ENCODE measurements at places on chromosomes 6 and 20.
A peak's percentile ranks its signal among the peaks of the same experiment; 100 is the strongest.

- DNase-seq, result no peak
Observed at GRCh38 chr6:6707143-6707542, 118.6 kb downstream of the LY86 start.

GRCh38 chr6:39111280-39111679 is 3.7 kb downstream of the SAYSD1 start:
- no peak for DNase-seq

GRCh38 chr6:34022250-34022872 is 123.5 kb downstream of the GRM4 start:
- DNase-seq, result no peak

DNA sequence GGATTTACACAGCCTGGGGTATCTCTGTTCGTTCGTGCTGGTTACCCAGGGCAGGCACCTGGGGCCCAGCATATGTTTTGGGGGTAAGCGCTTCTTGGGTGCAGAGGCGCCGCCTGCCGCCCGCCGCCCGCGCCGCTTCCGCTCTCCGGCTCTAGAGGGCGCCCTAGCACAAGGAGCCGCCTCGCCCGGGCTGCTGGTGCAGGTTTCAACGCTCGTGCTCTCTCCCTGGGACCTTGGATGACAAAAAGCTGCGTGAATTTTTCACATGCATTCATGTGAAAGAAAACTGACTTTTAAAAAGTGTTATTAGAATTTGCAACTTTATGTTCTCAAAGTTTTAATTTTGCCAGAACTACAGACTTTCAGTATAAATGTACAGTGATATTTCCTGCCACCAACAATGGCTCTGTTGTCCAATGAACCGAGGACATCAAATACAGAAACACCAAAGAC is 32.5 kb downstream of the PRR18 start:
- peak; percentile 72 for DNase-seq

DNA sequence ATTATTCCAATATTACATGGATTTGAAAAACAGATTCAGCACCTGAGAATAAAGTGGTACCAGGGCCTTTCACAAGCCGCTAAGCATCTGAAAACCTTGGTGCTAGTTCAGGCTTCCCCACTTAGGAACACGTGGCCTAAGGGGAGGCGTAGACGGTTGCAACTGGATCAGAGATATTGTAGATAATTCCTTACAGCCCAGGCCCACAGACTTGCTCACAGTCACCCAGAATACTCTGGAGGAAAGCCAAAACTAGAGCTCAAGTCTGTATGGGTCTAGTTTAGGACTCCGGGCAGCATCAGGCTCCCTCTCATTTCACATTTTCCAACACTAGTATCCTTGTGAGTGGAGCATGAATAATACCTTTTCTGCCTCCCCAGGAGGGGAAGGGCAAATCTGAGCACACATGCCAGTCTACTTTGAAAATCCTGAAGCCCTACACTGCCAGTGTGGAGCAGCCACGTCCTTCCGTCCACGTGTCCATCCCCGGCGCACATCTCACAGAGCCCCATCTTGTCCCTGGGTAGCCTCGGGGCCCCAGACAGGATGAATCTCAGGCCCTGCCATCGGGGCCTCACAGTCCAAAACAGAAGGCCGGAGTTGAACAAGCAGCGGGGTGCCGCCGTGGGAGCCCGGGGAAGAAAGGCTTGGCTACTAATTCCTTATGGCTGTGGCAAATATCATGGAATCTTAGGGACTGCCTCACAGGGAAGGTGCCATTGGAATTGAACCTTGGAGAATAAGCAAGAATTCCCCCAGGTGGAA is 299.3 kb downstream of the NRN1 start:
- DNase-seq, result no peak

GRCh38 chr6:64288351-64288750 is 652.7 kb downstream of the PHF3 start:
- no peak for DNase-seq

GRCh38 chr6:138945354-138945753 is 42.7 kb downstream of the REPS1 start:
- no peak for DNase-seq

- no peak for DNase-seq
Observed at GRCh38 chr6:167806061-167806700, 20.5 kb upstream of the AFDN start.

GRCh38 chr6:46896871-46897270 is 24.9 kb downstream of the ADGRF5 start:
- DNase-seq, result no peak

GRCh38 chr6:44463728-44464450 is 76.4 kb downstream of the CDC5L start:
- DNase-seq, result no peak

DNA sequence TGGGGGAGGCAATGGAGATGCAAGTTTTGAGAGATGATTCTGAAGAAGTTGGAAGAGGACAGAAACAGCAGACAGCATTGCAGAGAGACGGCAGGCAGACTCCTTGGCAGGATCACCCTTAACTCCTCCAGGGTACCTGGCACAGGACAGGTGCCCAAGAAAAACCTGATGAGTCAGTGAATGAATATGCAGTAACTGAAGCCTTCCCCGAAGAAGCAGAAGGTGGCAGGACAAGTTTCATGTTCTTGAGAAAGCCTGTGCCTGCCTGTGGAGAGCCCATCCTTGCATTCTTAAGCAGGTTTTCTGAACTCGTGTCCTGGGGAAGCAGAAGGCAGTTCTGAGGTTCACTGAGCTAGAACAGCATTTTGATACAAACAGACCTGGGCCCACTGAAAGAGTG is 79.6 kb upstream of the SASH1 start:
- DNase-seq, result no peak

GRCh38 chr6:108888052-108888451 is 39.8 kb downstream of the ARMC2 start:
- DNase-seq, result no peak

DNA sequence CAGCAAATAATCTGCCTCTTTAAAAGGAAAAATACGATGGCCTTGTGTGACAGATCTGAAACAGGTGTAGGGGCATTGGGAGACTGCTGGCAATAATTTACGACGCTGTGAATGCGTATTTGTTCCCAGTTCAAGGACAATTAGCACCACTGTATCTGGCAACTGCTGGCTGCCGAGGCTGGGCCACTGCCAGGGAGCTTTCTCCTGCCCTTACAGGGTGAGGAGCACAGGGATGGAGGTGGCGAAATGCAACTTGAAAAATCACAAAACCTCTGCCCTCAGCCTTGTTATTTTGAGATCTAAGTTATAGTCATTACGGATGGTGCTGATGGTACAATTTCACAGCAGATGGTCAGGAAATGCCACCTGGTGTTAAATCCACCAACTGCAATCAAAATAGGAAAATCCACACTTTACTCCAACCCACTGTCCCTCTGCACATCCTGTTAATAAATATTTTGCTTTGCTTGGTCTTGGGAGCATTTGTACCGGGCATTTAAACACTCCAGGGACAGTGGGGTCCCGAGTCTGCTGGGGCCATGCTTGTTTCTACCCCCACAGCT is 6.4 kb downstream of the MYLK4 start:
- no peak for DNase-seq

- no peak for DNase-seq
Observed at GRCh38 chr6:139982652-139983295, 608.3 kb upstream of the CITED2 start.

GRCh38 chr20:25495189-25495824 is 87.8 kb downstream of the GINS1 start:
- no peak for DNase-seq

GRCh38 chr6:52362443-52363227 is 684 bp downstream of the PAQR8 start:
- peak; percentile 18 for DNase-seq

GRCh38 chr20:62367136-62367632 is at the start of gene LAMA5:
Gene LAMA5 (minus strand): TSS chr20:62367312. CDS start chr20:62367245, 67 bp downstream.
- no peak for DNase-seq

GRCh38 chr20:56359212-56360132 is 698 bp downstream of the FAM210B start:
- no peak for DNase-seq

GRCh38 chr6:114446342-114446741 is 103.5 kb upstream of the HS3ST5 start:
- DNase-seq, result no peak

GRCh38 chr20:41002842-41003142 is 25.8 kb upstream of the TOP1 start:
- DNase-seq, result no peak

GRCh38 chr6:85516168-85516567 is 66.3 kb downstream of the NT5E start:
- DNase-seq, result no peak

GRCh38 chr6:28929887-28930620 is 6.3 kb upstream of the TRIM27 start:
- DNase-seq, result no peak

GRCh38 chr6:167987396-167988153 is 9.9 kb upstream of the KIF25 start:
- no peak for DNase-seq

DNA sequence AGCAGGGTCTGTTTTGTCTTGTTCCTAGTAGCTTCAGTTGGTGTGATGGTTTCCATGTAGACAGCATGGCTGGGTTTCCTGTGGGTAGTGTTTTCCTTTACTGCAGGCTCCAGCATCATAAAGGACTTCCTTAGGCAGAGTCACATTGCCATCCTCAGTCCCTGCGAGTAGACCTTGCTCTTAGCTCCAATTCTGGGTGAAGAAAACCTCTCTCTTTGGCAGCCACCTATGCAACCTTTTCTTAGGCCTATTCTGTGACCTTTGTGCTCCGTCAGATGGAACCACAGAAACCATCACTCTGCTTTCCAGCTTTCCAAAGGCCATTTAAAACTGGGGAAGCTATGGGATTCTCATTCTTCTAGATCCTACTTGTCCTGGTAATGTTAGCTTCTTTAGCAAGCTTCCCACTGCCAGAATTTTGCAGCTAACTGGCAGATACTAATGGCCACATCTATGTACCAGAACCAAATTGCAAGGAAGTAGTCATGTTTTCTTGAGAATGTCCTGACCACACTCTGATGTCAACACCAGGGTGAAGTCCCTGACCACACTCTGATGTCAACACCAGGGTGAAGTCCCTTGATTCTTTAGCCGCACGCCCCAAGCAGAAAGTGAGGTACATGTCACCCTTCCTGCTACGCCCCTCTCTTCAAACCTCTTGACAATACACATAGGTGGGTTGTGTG is 646.6 kb upstream of the HS3ST5 start:
- DNase-seq, result no peak

All from activated CD4-positive, alpha-beta T cell treated with anti-CD3 and anti-CD28 coated beads for 24 hours (primary cell).